ENCODE measurements at places on chromosomes 1 and 21. TPM values are rescaled to one million over a fixed set of nuclear protein-coding genes. Genes with fewer than 3 reads are reported as not detected.

DNA sequence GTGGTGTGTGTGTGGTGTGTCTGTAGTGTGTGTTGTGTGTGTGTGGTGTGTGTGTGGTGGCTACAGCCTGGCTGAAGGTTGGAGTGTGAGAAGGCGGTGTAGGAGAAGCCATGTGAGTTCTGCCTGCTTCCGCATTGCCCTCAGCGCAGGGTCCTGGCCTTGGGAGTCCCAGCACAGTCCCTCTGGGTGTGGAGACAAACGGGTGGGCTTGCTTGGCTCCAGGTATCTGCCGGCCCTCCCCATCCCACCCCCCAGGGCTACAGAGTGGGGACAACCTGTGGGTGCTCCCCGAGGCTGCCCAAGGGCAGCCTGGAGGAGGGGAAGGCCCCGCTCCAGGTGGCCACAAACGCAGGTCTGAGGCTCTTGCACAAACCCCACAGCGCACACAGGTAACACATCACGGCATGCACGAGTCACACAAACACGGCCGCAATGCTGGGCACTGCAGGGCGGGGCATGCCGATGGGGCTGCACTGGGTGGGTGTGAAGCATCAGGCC, 31.7 kb upstream of the ADARB1 start:
- no peak for DNase-seq

DNA sequence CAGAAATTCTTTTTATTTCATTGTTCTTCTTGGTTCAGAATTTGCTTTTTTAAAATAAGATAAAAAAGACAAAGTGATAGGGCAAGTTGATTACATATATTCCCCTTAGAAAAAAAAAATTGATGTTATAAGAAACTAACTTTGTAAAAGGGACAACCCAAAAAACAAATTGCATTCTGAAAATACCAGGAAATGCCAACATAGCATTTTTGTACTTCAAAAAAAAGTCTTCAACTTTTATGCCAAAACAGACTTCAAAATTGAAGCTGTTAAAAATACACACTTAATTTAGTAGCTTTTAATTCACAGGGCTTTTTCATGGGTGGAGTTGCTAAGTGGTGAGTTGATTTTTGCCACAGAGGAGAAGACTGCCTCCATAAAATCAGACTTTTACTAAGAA, 70.9 kb downstream of the ODF2L start:
- DNase-seq, result no peak

ADAMTS5 gene
- total RNA-seq, result 5.8 TPM

NFASC gene
- 61.4 TPM for total RNA-seq

RIPPLY3 gene
- 0.73 TPM for total RNA-seq

CLEC20A gene
- not detected for total RNA-seq

- no peak for DNase-seq
Measured at GRCh38 chr1:220217383-220217988, 54.8 kb downstream of the RAB3GAP2 start.

ADAMTS4 gene
- total RNA-seq, result 2.0 TPM

DNA sequence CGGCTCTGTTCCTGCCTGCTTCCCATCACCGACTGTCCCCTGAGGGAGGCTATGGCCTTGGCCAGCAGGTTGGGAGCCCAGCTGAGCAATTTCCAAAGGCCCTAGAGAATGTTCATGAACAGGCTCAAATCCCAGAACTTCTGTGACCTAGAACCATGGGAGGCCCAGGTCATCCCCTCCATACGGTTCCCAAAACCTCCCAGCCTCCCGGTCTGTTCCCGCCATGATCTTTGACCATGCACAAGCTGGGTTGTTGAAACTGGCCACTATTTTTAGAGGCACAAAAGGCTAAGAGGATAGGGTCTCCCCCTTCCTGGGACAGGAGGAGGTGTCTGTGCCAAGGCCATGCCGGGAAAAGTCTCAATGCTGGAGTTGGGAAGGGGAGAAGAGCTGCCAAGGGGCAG, 27.5 kb downstream of the EPHA2 start:
- no peak for DNase-seq

CLCA4 gene
- not detected for total RNA-seq

DNA sequence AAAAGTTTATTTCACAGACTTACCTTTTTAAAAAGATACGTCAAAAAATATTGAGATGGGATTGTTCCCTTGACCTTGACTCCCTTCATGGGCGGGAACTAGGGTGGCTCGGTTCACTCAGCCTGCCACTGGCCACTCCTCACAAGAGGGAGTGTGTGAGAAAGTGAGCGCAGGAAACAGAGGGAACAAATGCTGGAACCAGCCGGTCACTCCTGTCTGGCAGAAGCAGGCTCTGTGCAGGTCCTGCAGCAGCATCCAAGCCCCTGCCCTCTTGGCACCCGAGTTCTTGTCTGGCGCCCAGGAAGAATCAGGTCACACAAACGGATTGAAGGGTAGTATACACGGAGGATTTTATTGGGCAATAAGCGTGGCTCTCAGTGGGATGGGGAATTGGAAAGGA, 58.9 kb downstream of the ZNF648 start:
- no peak for DNase-seq

KCND3 gene
- total RNA-seq, result 34.1 TPM

DNA sequence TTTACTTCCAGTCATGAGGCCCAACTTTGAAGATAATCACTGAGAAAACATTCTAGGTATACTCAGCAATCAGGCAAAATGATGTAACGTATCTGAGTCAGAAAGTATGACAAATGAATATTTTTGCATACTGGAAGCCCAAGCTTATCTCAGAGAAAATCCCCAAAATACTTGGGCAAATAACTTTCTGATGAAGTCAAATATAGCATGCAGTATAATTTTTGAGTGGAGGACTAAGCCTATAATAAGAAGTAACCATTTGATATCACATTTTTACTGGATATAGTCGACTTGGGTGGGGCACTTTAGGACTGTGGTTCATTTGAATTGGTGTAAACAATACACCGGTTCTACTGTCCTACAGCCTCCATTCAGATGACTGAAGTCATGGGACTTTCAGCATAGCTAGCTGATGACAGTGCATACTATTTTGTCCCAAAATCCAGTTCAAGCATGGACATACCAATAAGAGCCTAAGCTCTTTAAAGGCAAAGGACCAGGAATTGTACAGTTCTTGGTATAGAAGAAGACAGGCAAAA, 2.3 kb upstream of the GADD45A start:
- DNase-seq, result no peak

DNA sequence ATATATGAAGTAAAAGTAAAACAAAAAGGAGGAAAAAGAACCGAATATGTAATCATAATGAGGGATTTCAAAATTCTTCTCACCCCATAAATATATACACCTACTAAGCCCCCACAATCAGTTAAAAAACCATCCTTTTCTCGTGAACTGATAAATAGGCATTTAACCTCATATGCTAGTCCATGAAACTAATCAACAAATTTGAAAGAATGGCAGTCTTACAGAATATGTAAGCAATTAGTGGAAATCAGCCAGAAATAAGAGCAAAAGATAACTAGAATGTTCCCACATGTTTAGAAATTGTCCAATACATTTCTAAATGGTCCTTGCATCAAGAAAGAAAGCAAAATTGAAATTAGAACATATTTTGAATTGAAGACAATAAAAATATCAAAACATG, 849.4 kb upstream of the CXADR start:
- no peak for DNase-seq

DNA sequence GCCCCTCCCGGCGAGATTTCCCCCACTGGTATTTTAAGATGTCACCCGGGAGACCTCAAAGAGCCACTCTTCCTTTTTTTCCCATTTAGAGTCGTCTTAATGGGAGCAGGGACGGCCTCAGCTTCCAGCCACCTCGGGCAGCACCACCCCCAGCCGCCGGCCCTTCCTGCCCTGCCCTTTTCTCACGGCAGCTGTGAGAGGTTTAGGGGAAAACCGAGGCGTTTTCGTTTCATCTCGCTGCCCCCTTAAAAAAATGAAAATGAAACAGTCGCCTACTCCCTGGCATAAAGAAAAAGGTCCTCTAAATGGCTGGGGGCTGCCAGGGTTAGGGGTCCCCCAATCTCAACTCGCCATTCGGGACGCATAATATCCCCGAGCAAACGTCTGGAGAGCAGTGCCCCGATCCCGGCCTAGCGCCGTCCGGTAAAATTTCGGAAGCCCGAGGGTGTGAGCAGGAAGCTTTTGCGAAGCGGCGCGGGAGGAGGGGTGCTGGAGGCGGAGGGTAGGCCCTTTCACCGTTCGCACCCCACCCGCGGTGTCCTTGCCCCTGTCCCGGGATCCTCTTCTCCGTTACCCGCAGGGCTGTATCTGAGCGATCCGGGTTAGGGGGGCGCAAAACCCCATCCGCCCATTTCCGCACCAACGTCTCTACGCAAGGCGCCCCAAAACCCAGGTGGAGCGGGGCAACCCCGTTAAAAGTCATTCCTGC, 1.2 kb downstream of the RUNX3 start:
- no peak for DNase-seq

RBBP5 gene
- 18.4 TPM for total RNA-seq

DNA sequence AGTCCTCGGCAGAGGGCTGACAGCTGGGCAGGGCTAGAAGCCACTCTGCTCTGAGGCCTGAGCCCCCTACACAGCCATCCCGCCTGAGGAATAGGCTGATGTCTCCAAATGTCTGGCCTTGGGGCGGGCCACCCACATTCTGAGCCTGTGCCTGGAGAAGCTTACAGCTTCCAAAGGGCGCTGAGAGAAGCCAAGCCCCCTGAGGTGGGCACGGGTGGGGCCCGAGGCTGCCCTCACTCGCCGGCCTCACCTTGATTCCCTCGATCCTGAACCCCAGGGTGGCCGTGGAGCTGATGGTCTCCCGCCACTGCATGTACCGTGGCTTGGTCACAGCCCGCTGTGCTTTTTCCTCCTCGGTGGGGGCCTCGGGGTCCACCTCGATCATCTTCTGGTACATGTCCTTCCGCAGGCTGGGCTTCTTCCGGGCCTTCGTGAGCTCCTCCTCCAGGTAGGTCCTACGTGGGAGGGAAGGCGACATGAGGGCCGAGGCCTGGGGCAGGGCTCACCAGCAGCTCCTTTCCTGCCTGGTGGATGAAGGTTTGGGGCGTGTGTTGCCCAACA, 93.2 kb downstream of the STUM start:
- DNase-seq, result no peak

ITGB2 gene
- 6.8 TPM for total RNA-seq

DNA sequence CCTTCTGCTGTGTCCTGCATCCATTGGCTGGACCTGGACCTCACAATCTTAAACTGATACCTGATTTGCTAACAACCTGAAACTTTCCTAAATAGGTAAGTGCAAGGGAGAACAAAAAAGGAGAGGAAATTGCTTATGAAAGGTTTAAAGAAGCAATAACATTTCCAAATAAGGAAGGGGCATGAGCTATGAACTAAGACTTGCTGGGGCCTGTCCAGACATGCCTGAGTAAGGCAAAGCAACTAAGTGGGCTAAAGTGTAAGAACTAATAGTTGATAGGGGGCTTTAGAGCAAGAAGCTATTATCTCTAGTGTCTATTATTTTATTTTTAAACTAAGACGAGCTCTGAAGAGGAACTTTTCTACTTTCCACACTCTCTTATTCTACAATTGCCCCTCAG, 11.6 kb downstream of the JMJD4 start:
- DNase-seq, result no peak

DNA sequence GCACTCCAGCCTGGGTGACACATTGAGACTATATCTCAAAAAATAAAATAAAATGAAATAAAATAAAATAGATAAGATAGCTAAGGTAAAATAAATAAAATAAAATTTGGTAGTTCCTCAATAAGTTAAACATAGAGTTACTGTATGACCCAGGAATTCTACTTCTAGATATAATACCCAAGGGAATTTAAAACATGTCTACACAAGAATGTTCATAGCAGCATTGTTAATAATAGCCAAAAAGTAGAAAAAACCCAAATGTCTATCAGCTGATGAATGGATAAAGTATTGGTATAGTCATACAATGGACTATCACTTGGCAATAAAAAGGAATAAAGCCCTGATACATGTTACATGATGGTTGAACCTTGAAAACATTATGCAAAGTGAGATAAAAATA, 47.8 kb downstream of the CEP350 start:
- DNase-seq, result no peak

- DNase-seq, result no peak
Measured at GRCh38 chr1:56547473-56547872, 31.9 kb downstream of the PLPP3 start.

DNA sequence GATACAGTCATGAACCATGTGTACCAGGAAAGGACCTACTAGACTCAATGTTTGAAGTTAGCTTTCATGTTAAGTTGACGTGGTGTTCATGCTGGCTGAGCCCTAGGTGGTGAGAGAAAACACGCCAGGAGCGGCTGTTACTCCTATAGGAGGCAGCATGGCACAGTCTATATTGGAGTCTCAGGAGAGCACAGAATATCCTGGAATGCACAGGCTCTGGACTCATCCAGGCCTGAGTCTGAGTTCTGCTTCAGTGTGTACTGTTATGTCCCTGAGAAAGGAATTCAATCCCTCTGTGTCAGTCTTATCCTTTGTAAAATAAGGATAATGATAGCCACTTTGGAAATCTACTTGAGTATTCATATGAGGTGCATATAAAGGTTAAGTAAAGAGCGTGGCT, 41.2 kb downstream of the DPT start:
- no peak for DNase-seq

Measured in cerebellum (tissue), 4 donors.